Pancreas (tissue), 10 donors: ENCODE measurements at places on chromosomes 1 and 21. TPM values are rescaled to one million over a fixed set of nuclear protein-coding genes. Genes with fewer than 3 reads are reported as not detected.
A peak's percentile ranks its signal among the peaks of the same experiment; 100 is the strongest.

The ALX3 gene
- not detected for total RNA-seq

DNA sequence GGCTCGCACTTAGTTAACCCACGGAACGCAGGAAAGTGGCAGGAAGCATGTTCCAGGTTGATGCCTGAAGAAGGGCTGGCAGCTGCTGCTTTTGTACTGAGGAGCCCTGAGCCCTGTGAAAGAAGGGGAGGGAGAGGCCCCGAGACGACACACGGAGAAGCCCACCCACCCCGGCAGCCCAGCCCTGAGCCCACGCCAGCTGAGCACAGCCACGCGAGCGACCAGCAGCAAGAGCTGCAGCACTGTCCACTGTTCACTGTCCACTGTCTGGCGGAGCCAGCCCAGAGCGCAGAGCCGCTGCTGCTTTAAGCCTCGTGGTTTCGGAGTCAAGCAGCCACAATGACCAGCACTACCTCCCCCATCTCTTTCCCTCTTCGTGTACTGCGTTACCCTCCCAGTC, 5.3 kb downstream of the LRRC47 start:
- DNase-seq, result no peak

- DNase-seq, result no peak
Measured at GRCh38 chr1:226845624-226846023, 24.8 kb upstream of the PSEN2 start.

- DNase-seq, result no peak
Measured at GRCh38 chr1:11703357-11704193, 12.1 kb downstream of the DRAXIN start.

DNA sequence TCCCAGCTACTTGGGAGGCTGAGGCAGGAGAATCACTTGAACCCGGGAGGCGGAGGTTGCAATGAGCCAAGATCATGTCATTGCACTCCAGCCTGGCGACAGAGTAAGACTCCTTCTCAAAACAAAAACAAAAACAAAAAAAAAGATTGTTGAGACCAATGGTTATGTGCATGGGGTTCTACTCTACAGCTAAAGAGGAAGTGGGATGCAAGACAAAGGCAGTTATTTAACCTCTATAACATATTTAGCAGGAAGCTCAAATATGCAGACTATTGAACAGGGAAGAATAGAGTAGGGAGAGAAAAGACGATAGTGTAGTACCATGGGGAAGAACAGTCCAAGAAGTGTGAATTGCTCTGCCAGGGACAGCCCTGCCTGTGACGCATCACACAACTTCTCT, 227.7 kb downstream of the SMYD3 start:
- DNase-seq, result no peak

- no peak for DNase-seq
Measured at GRCh38 chr1:221937155-221937953, 195.5 kb upstream of the DUSP10 start.

DNA sequence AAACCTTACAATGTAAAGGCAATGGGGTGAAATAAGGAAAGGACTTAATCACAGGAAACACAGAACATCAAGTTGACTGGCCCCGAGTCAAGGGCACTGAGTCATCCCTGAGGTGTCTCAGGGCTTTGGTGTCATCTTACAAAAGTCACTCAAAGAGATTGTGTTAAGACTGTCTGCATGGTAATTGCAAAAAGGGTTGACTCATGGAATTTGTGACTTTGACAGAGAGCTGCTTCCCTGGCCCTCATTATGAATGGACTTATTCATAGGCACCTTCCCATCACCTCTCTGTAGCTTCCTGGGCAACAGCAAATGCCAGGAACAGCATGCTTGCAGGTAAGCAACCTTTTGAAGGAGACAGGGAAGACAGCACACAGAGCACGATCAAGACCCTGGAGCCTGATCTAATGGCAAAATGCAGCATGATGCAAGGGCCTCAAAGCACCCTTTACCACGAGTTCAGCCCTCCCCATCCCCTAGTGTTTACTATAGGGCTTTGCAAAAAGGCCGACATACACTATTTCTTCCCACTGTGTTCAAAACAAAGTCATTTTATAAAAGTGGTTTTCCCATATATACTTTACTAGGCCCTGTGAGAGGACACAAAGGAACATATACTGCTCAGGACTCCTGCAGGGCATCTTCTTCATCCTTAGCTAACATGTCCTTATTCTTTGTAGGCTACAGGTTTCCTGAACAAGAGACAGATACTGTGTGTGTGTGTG, 17.1 kb downstream of the ZP4 start:
- DNase-seq, result no peak

DNA sequence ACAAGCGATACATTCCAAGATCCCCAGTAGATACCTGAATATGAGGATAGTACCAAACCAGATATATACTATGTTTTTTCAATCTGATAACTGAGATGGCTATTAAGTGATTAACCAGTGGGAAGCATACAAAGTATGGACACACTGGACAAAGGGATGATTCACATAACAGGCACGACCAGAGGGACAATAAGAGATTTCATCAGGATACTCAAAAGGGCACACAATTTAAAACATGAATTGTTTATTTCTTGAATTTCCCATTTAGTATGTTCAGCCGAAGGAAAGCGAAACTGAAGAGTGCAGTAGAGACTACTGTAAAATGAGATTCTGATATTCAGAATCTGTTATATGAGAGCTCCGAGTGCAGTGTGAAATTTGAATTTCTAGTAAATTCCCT, 10.6 kb downstream of the ZZZ3 start:
- DNase-seq, result no peak

GRCh38 chr1:66274634-66275033, 259.3 kb upstream of the SGIP1 start:
- DNase-seq, result no peak

The SNX7 gene
- total RNA-seq, result 6.6 TPM

The CELA3B gene
- total RNA-seq, result 20,558 TPM

- DNase-seq, result no peak
Measured at GRCh38 chr21:27154451-27155129, 187.7 kb upstream of the ADAMTS5 start.

GRCh38 chr21:41466024-41466820, 40.2 kb downstream of the MX1 start:
- DNase-seq, result no peak

The BLACAT1 gene
- 0.23 TPM for total RNA-seq

The LCA5L gene
- total RNA-seq, result 1.1 TPM

- DNase-seq, result peak; percentile 21
Measured at GRCh38 chr1:198056255-198056654, 100.5 kb upstream of the NEK7 start.

The CITED4 gene
- total RNA-seq, result 67.0 TPM

The CRYBG2 gene
- 0.47 TPM for total RNA-seq

- DNase-seq, result no peak
Measured at GRCh38 chr1:192809307-192810252, 741 bp downstream of the RGS2 start.

The OR6N1 gene
- not detected for total RNA-seq

GRCh38 chr1:18201997-18202719, 94.6 kb downstream of the IGSF21 start:
- DNase-seq, result no peak

The LRRC38 gene
- total RNA-seq, result not detected

- no peak for DNase-seq
Measured at GRCh38 chr1:167546935-167547334, 6.6 kb downstream of the CREG1 start.

DNA sequence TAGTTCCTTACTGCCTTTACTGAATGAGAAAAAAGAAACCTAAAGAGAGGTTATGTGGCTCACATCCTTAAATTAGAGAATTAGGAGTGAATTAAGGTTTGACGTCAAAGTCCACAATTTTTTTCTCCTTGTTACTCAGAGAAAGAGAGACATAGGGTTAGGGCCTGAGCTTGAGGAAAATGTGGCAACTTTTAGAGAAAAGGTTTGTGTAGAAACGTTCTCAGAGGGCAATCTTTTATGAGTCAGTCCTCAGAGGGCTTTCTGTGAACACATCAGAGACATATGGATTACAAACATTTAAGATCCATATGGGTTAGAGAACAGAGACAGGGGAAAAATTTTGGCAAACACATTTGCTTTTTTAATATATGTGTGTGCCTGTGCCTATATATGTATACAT, 242.8 kb downstream of the TGFB2 start:
- no peak for DNase-seq
